NCI-H2081 treated with DMSO at 0.1 percent for 48 hours (cell line): ENCODE measurements at places on chromosomes 13 and 19.

- no peak for DNase-seq
Observed at GRCh38 chr13:109628251-109628699, 158.1 kb downstream of the IRS2 start.

GRCh38 chr19:48588670-48589401 is 17.7 kb upstream of the SPACA4 start:
- DNase-seq, result peak; percentile 38

GRCh38 chr19:38920602-38921419 is 8.8 kb upstream of the CCER2 start:
- no peak for DNase-seq

DNA sequence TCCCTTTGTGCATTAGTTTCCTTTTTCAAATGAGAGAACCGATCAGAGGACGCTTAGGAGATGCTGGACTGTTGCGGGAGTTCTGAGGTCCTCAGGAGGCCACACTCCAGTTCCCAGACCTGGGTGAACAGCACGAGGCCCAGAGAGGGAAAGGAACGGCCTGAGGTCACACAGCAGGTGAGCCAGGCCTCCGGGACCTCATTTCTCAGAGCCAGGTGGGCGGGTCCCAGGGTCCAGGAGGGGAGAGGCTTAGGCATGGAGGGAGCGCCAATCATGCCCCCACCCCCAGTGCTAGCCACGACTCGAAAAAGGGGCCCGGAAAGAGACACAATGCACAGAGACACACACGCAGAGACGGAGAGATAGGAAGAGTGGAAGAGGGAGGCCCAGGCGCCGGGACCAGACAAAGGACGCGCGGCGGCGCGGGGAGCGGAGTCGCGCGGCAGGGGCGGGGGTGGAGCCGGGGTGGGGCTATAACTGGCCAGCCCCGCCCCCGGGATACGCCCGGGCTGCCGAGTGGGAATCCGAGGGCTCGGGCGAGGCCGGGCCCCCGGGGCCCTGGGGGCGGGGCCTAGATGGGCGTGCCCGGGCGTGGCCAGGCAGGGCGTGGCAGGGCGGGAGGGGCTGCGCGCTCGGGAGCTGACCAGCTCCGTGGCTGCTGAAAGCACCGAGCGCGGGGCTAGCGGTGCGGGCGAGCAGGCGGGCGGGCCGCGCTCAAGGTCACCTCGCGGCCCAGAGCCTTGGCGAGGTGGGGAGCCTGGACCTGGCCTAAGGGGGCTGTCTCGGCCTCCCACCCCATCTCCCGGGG is 1.6 kb downstream of the ELAVL3 start:
- peak; percentile 7 for DNase-seq

GRCh38 chr19:19463348-19464117 is 51.8 kb downstream of the TSSK6 start:
- no peak for DNase-seq

DNA sequence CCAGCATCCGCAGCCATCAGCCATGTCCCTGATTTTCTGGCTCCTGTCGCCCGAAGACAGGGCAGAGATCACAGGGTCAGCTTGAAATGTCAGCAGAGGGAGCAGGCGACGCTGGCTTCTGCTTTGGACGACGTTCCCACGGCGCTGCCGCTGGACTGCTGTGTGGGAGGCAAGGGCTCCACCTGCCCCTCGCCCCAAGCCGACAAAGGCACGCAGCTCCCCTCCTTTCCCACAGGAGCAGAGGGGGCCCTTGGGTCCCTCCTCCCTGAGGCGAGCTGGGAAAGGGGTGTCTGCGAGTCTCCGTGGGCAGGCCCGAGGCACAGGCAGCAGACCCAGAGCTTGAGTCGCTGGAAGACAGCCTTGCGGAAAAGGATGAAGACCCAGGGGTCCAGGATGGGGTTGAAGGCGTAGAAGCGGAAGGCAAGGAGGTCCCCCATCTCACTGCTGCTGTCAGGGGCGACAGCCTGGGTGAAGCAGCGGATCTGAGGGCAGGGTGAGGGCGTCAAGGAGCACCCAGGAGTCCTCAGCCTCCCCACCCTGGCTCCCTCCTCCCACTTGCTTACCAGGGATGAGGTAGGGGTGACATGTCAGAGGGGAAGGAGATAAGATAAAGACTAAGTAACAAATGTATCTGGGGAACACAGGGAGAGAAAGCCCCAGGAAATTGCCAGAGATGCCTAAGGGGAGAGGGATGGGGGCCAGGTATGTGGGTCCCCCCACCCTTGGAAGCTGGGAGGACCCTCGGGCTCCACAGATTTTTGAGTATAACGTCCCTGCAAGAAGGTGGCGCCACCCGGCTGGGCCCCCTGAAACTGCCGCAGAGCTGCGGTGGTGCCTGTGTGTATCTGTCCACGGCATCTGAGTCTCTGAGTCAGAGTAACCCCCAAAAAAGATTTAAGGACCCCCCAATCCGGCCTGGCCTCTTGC is 3.4 kb downstream of the PTGIR start:
- DNase-seq, result no peak

GRCh38 chr13:29877456-29878078 is 27.1 kb upstream of the UBL3 start:
- no peak for DNase-seq

- peak; percentile 12 for DNase-seq
Observed at GRCh38 chr19:15091918-15092753, 10.1 kb downstream of the OR1I1 start.

DNA sequence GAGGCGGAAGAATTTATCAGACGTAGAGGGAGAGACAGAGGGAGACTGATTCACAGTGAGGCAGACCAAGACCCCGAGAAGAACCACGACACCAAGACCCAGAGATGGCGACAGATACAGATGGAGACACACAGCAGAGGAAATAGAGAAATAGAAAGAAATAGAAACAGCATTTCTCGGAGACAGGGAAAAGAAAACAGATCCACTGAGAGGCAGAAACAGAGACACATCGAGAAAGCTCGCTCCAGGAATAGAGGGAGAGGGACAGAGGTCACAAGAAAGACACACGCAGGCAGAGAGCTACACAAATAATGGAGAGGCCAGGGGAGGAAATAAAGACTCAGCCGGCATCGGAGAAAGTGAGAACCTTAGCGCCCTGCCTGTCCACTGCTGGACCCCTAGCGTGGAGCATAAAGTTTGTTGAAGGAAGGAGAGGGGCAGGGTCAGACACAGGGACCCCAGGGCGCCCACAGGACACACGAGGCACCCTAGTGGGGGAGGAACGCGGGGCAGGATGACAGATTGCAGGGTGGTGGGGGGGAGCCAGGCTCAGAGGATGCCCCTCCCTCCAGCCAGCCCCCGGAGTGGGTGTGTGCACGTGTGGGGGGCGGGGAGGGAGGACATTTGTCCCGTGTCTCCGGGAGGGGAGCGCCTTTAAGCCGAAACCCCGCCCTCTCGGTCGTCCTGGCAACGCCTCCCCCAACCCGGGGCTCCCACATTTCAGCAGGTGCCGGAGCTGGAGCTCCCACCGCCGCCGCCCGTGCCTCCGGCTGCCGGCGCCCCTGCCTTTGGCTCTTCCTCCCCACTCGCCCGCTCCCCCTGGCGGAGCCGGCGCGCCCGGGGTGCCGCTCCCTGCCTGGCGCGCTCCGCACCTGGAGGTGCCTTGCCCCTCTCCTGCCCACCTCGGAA is at the start of gene PRKCG:
Gene PRKCG, plus strand, starts transcription at position 716 of the 909 bp plus-strand sequence. CDS start 298 bp downstream, outside the sequence.
- no peak for DNase-seq

DNA sequence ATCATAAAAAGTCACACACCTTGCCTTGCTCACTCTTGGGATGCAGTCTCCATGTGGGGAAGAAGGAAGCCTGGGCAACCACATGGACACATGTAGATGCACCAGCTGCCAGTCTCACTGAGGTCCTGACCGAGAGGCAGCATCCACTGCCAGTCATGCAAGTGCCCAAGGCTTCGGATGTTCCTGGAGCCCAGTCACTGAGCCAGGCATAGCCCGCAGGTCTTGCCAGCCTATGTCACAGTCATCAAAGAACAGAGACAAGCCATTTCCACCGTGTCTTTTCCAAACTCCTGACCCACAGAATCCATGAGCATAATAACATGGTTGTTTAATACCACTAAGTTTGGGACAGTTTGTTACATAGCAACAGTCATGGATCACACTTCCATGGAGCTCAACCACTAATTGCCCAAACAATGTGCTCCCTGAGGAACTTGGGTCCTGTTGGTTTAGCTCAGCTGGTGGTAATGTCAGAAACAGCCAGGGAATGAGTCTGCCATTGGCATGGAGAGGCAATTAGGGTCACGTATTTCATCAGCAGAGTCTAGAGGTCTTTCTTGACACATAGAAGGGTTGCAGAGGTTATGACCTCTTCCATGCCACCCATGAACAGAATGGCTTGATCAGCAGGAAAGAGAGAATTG is 21.5 kb downstream of the STARD13 start:
- DNase-seq, result no peak

GRCh38 chr19:29442094-29442493 is 83.7 kb upstream of the VSTM2B start:
- no peak for DNase-seq

DNA sequence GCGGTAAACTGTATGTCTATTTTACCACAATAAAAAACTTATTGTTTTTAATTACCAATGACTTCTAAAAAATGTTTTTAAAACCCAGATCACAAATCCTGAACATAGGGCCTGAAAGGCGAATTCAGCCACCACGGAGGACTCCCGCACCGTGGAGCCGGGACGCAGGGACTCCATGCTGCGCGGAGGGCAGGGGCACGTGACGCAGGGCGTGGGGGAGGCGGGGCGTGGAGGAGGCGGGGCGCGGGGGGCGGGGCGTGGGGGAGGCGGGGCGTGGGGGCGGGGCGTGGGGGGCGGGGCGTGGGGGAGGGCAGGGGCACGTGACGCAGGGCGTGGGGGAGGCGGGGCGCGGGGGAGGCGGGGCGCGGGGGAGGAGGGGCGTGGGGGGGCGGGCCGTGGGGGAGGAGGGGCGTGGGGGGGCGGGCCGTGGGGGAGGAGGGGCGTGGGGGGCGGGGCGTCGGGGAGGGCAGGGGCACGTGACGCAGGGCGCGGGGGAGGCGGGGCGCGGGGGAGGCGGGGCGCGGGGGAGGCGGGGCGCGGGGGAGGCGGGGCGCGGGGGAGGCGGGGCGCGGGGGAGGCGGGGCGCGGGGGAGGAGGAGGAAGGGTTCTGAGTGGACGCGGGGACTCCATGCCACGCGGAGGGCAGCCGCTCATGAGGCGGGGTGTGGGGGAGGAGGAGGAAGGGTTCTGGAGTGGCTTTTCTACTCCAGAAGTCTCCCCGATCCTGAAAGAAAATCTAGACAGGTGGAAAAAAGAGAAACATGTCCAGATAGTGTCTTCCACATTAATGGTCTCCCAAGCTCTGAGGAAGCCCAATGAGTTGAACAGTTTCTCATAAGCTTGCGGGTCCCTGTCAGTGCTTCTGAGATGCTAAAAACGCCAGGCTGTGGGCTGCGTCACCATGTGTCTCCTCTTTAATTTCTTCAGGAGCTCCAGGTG is 4.4 kb upstream of the PROZ start:
- DNase-seq, result no peak

DNA sequence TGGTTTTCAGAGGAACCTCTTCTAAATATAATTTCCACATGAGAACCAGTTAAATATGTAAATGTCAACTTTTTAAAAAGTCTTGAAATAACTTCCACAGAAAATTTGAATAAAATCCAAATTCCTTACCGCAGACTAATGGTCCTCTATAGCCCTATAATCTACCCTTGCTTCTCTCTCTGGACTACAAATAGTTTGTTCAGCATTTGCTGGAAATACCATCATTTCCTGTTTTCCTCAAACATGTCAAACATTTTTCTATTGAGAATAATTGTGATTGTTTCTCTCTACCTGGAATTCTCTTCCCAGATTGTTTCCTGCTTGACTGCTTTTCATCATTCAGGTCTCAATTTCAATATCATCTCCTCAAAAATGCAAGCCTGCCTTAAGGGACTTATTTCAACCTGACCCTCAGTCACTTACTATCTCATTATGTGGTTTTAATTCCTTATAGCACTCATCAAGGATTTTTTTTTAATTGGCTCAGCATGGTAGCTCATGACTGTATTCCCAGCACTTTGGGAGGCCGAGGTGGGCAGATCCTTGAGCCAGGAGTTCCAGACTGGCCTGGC is 898.9 kb upstream of the MIR17HG start:
- DNase-seq, result no peak
